ENCODE measurements at places on chromosomes 4 and X. TPM values are rescaled to one million over a fixed set of nuclear protein-coding genes. Genes with fewer than 3 reads are reported as not detected.

DNA sequence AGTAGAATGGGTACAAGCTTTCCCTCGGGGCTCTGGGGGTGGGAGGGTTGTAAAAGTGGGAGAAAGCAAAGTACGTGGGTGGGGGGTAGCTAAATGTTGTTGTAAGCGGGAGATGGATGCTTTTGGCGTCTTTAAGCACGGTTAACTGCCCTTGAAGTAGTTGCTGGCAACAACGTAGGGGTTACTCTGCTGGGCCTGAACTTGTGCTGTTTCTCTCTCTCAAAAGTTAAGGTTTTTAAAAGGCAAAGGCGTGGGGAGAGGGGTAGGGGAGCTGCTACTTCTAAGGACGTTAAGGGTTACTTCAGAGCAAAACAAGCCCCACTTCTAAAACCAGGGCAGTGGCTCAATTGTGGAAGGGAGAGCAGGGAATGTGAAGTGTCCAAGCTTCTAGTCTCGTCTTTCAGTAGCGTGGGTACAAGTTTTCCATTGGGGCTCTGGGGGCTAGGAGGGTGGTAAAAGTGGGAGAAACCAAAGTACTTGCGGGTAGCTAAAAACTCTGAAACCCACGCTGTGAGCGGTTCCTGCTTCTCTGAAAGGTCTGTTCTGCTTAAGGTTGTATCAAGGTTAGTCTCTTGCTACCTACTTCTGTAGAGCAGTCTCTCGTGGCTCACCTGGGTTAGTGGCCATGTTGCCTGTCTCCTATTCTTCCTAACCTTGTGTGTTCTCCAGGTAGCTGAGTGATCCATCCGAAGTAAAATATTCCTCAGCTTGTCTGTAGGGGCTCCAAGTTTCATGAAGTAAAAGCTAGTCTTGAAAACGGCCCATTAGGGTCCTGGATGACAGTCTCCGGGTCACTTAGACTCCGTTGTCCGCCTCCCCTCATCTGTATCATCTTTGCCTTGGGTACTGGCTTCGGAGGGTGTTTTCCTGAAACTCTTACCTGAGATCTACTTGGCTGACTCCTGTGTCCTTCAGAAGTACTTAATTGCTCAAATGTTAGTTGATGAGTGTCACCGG lies 1.7 kb upstream of the WDR1 start:
- H3K36me3 ChIP-seq, result peaks cover 10% of the 10 kb centered on the region
- DNase-seq, result no peak
- H3K27me3 ChIP-seq, result no peaks in the 10 kb centered on the region
- H3K4me3 ChIP-seq, result peak overlapping the region; percentile 94
- peaks cover 56% of the 10 kb centered on the region for H3K4me1 ChIP-seq
- H3K27ac ChIP-seq, result peak overlapping the region; percentile 99

DNA sequence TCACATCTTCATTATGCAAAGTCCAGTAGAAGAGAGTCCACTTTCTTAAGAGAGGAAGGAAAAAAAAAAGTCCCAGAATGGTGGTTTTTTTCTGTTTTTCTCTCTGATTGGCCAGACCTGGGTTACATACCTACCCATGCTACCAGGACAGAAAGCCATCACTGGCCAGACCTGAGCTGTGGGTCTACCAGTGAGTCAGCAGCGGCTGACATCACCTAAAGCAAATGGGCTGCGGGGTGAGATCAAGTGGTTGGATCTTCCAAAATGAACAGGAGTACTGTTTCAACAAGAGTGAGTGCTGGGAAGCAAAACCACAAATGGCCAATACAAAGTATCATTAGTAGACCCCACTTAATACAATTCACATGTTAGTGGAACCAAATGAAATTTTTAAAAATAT lies 1.6 kb upstream of the NDST3 start:
- no peak overlapping the region for H3K4me3 ChIP-seq
- H3K36me3 ChIP-seq, result no peaks in the 10 kb centered on the region
- no peak overlapping the region for H3K27ac ChIP-seq
- H3K27me3 ChIP-seq, result no peaks in the 10 kb centered on the region
- no peak for DNase-seq

- H3K4me3 ChIP-seq, result no peak overlapping the region
- H3K27me3 ChIP-seq, result no peaks in the 10 kb centered on the region
- DNase-seq, result no peak
- H3K36me3 ChIP-seq, result no peaks in the 10 kb centered on the region
- no peaks in the 10 kb centered on the region for H3K4me1 ChIP-seq
- no peak overlapping the region for H3K27ac ChIP-seq
Measured at GRCh38 chrX:32871636-32872035, 339.7 kb downstream of the DMD start.

GRCh38 chrX:22314211-22314610 lies 41.5 kb downstream of the CBLL2 start:
- no peaks in the 10 kb centered on the region for H3K4me1 ChIP-seq
- H3K4me3 ChIP-seq, result no peak overlapping the region
- H3K36me3 ChIP-seq, result no peaks in the 10 kb centered on the region
- H3K27me3 ChIP-seq, result no peaks in the 10 kb centered on the region
- H3K27ac ChIP-seq, result no peak overlapping the region

DNA sequence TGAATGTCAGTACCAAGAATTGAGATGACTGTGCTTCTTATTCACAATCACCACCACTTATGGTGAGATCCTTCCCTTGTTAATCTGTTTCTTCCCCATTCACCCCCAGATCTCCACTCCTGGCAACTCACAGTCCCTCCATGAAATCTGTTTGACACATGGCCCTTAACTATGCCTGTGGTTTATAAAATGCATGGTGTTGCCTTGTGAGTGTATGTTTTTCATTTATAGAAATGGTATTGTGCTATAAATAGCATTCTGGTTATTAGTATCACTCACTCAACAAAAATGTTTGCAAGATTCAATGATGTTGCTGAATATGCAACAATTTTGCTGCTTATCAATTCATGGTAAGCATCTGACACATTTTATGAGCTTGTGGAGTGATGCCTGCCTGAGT lies 131.0 kb downstream of the PRKX start:
- no peak overlapping the region for H3K4me3 ChIP-seq
- no peaks in the 10 kb centered on the region for H3K36me3 ChIP-seq
- no peaks in the 10 kb centered on the region for H3K27me3 ChIP-seq
- H3K4me1 ChIP-seq, result no peaks in the 10 kb centered on the region
- H3K27ac ChIP-seq, result no peak overlapping the region

- no peak overlapping the region for H3K4me3 ChIP-seq
- no peaks in the 10 kb centered on the region for H3K36me3 ChIP-seq
- H3K4me1 ChIP-seq, result no peaks in the 10 kb centered on the region
- H3K27me3 ChIP-seq, result no peaks in the 10 kb centered on the region
- no peak overlapping the region for H3K27ac ChIP-seq
Measured at GRCh38 chr4:92988301-92988700, 684.5 kb downstream of the GRID2 start.

DNA sequence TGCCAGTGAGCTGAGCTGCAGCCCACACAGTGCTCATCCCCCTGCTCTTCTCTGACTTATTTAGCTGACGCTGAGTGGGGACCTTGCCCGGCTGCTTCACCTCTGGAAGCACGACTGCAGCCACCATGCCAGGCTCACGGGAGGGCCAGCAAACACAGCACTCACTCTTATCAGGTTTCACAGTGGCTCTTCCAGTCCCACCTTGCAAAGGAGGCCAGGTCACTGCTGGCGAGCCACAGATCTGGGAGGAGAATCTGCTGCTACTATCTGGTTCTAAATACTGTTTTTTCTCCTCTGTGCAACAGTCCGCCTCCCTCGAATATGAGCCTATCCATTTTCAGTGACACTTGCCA lies 6.7 kb upstream of the SPON2 start:
- H3K36me3 ChIP-seq, result no peaks in the 10 kb centered on the region
- H3K4me3 ChIP-seq, result no peak overlapping the region
- H3K27me3 ChIP-seq, result no peaks in the 10 kb centered on the region
- no peak for DNase-seq
- H3K27ac ChIP-seq, result no peak overlapping the region

DNA sequence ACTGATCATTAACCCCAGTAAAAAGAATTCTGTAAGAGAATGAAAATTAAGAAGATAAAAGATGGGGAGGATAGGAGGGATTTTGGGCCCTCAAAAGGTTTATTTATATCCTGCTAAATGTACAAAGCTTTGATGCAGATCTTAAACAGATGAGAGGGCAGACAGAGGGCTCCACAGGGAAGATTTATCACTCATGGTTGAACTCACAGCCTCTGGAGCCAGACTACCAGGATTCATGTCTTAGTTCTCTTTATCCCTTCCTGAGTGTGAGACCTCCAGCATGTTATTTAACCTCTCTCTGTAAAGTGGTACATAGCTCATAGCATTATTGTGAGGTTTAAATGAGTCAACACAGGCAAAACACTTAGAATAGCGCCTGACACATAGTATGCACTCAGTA lies 74.4 kb downstream of the SOWAHB start:
- no peaks in the 10 kb centered on the region for H3K4me1 ChIP-seq
- no peak overlapping the region for H3K27ac ChIP-seq
- no peaks in the 10 kb centered on the region for H3K27me3 ChIP-seq
- H3K36me3 ChIP-seq, result no peaks in the 10 kb centered on the region

DNA sequence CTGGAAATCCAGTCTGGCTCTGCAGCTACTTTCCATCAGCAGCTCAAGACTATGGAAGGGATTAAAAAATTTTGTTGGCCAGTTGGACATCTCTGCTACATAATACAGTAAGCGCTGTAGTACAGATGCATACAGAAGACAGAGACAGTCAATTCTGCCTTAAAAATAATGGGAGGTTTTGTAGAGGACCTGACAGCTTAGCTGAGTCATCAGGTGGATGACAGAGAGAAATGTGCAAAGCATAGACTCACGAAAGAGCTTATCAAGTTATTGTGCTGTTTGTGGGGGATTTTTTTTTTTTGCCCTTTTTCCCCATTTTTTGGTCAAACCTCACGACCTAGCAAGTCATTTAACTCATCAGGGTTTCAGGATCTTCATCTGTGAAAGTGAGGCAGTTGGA lies 149.0 kb upstream of the SCML1 start:
- no peak overlapping the region for H3K4me3 ChIP-seq
- no peak overlapping the region for H3K27ac ChIP-seq
- H3K36me3 ChIP-seq, result no peaks in the 10 kb centered on the region
- H3K27me3 ChIP-seq, result no peaks in the 10 kb centered on the region
- no peaks in the 10 kb centered on the region for H3K4me1 ChIP-seq

- no peak overlapping the region for H3K4me3 ChIP-seq
- no peak for DNase-seq
- H3K36me3 ChIP-seq, result no peaks in the 10 kb centered on the region
- no peak overlapping the region for H3K27ac ChIP-seq
- H3K27me3 ChIP-seq, result no peaks in the 10 kb centered on the region
Measured at GRCh38 chr4:55340266-55340665, 5.8 kb upstream of the SRD5A3 start.

DNA sequence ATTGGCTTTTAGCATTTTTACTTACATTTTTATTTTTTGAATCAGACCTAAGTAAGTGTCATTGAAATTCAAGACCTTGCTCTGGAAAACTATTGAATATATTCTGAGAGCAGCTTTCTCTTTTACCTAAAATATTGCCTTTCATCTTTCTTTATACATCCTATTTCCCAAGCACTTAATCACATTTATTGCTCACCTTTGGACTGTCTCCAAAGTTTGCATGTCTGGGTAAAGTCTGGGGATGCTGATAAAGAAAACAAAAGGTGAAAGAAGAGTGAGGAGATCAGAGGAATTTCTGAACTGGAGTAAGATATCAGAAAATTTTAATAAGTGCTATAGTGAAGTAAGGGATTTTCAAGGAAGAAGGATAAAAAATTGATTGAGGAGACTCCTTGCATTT lies 308.5 kb upstream of the AADAT start:
- H3K4me3 ChIP-seq, result no peak overlapping the region
- DNase-seq, result no peak
- H3K4me1 ChIP-seq, result no peaks in the 10 kb centered on the region

DNA sequence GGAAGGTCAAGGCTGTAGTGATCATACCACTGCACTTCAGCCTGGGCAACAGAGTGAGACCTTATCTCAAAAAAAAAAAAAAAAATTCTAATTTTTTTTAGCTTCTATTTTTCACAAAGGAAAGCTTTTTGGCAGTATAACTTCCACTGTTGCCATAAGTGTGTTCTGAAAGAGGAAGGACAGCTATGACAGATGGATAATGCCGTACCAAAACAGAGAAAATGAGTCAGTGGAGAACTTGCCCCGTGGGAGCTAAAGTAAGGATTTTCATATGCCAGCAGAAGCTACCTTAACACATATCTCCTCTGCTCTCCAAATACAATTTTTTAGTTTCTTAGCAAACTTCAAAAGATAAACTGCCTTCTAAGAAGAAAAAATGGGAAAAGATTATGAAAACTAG lies 43.7 kb downstream of the RPS3A start:
- no peak overlapping the region for H3K4me3 ChIP-seq
- no peaks in the 10 kb centered on the region for H3K27me3 ChIP-seq
- H3K36me3 ChIP-seq, result peaks cover 16% of the 10 kb centered on the region
- H3K27ac ChIP-seq, result no peak overlapping the region

- no peak overlapping the region for H3K4me3 ChIP-seq
- DNase-seq, result no peak
- no peaks in the 10 kb centered on the region for H3K36me3 ChIP-seq
- no peak overlapping the region for H3K27ac ChIP-seq
Measured at GRCh38 chr4:143021384-143021783, 163.3 kb upstream of the USP38 start.

- no peak overlapping the region for H3K27ac ChIP-seq
- H3K4me3 ChIP-seq, result no peak overlapping the region
- no peaks in the 10 kb centered on the region for H3K27me3 ChIP-seq
- no peak for DNase-seq
Measured at GRCh38 chr4:108941904-108942430, 179.1 kb upstream of the ETNPPL start.

Gene MAGEA10
- not detected for total RNA-seq

Gene NLGN4X
- total RNA-seq, result 2.1 TPM

Gene FAM184B
- 0.29 TPM for total RNA-seq

Gene TLR2
- 84.7 TPM for total RNA-seq

Gene TEX11
- total RNA-seq, result not detected

Gene TMEM255A
- 1.7 TPM for total RNA-seq

Gene GATA1
- 1.8 TPM for total RNA-seq

Data from upper lobe of left lung (tissue), 6 donors.